ENCODE measurements at places on chromosomes 1 and 21.

DNA sequence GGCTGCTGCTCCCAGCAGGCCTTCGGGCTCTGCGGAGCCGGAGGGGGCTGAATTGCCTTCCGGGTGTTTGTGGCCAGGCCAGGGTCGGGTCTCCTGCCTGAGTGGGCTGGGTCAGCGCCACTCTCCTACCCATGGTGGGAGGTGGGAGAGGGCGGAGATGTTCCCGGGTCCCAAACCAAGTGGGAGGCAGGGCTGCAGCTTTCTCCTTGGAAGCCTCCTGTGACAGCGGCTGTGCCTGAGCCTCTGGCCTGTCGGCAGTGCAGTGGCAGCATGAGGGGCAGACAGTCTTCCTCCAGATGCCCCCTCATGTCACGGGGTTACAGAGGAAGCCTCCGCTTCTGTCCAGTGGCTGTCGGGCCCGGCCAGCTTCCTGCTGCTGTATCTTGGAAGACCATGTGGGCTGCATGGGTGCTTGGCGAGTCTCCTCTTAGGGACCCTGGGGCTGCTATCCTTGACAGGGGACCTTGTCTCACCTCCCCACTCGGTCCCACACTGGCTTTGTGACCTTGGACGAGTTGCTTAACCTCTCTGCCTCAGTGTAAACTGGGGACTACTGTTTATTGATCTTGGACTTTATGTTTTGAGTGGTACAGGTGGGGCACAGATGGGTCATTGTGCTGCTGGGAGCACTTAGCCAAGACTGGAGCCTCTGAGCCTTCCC is 4.3 kb downstream of the SKI start:
- DNase-seq, result no peak

DNA sequence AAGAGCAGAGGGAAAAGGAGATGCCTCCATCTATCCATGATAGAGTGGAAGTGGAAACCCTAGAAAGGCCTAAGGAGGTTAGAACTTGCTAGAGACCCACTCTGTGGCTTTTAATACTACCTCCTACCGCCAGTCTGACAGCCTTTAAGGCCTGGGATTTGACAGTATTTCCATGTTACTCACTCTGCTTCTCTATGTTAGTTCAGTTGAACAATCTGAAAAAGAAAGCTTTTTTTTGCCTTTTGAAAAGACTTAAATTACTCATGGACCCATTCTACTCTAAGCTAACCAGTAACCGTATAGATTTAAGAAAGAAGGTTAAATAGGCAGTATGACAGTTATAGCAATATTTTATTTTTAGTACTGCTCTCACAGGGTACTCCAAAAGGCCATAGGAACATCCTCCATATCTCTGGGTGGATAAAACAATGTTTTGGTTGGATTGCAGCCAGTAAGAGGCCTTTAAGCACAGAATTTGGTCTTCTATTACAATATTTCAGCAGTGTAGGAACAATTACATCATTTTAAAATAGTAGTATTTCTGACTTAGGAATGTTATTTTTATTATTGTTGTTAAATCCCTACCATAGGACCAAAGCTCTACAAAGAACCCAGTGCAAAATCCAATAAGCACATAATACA is 15.9 kb upstream of the GPR25 start:
- DNase-seq, result no peak

DNA sequence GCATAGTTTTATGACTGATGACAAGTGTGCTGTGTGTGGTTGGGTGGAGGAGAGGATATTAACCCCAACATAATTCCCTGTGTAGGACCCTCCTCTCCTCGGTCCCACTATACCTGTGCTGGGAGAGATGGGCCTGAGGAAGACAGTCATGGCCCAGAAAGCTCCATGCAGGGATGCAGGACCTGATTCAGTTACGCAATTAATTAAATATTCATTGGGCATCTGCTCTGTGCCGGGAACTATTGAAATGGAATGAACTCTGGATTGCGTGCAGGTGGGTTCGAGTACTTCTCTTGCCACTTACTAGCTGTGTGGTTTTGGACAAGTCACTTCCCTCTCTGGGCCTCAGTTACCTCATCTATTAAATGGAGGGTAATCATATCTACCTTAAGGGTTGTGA is 74.6 kb downstream of the CD247 start:
- no peak for DNase-seq

DNA sequence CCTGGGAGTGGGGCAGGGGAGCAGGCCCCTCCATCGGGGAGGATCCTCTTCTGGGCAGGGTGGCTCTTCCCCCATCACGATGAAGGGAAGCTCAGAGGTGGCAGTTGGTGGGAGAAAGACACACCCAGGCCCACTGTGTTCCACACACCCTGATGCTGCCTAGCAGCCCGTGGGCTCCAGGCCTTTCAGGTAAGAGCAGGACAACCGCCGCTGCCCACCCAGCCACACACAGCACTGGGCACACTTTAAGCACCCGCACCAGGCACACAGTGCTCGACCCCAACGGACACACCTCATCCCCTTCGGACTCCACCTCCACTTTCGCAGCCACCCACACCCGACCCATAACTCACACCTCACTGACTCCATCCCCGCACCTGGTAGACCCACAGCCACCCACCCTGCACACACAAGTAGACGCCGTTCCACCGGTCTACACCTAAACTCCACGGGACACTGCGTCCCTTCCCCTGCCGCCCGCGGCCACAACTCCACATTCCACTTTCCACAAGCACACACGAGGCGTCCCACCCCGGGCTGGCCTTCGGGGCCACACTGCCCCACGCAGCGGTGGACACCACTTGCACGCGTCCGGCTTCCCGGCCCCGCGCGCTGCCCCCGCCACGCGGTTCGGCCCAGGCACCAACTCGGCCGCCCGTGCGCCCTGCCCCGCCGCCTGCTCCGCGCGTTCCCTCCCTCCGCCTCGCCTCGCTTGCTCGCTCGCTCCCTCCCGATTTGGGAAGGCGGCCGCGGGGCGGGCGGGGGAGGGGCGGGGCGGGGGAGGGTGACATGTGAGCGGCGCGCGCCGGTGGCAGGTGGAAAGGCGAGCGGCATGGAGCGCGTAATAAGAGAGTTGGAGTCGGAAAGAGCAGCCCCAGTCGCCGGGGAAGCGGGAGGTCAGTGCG is at the start of gene KCNQ4:
Gene KCNQ4, plus strand, starts transcription at position 787 of the 905 bp plus-strand sequence. CDS start 307 bp downstream, outside the sequence.
- peak; percentile 41 for DNase-seq

- DNase-seq, result no peak
These were observed 553.6 kb downstream of the PTPRU start for GRCh38 chr1:29789910-29790247.

DNA sequence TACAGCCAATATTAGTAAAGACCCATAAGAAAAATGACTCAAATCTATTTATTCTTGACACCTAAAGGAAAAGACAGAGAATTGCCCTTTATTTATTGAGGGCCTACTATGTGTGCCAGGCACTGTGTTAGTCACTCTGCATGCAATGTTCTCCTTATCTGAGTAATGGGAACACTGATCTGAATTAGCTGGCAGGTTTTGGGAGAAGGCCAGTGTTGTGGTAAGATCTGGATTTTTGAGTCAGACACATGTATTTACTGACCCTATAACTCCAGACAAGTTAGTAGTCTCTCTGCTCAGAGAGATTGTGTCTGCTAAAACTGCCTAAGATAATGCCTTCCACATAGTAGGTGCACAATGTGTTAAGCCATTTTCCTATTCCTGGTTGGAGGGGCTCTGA is 17.3 kb downstream of the LCE4A start:
- DNase-seq, result no peak

- no peak for DNase-seq
These were observed 686 bp downstream of the DNMT3L start for GRCh38 chr21:44260791-44261631.

- DNase-seq, result no peak
These were observed 109.2 kb downstream of the USP25 start for GRCh38 chr21:15839026-15839425.

DNA sequence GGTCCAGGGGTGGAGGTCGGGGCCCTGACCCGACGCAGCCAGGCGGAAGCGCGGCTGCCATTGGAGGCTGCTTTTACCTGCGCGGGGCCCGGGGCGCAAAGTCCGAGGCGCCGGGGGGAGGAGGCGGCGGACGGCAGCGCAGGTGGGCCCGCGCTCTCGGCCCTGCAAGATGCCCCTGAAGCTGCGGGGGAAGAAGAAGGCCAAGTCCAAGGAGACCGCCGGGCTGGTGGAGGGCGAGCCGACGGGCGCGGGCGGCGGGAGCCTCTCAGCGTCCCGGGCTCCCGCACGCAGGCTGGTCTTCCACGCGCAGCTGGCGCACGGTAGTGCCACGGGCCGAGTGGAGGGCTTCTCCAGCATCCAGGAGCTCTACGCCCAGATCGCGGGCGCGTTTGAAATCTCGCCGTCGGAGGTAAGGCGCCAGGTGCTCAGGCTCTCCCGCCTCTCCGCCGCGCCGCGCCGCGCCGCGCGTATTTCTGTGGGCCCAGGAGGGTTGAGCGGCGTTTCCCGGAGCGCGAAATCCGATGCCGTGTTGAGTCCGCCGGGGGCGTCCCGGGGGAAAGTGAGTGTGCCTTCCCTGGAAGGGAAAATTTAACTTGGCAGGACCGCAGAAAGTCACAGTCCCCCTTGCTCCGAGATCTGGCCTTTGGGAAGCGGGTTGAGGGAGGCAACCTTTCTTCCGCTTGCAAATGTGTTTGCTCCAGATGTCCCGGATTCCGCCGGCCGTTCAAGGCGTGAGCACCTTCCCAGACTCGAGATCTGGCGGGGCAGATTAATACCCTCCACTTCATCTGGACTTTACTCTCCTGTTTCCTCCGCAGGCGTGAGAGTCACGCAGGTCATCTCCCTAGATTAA is at the start of gene GIPC2:
Gene GIPC2, plus strand, starts transcription at position 41 of the 853 bp plus-strand sequence. Its CDS starts 129 bp downstream, at position 170.
- DNase-seq, result no peak
